ENCODE measurements at places on chromosomes 16 and 17. TPM values are rescaled to one million over a fixed set of nuclear protein-coding genes. Genes with fewer than 3 reads are reported as not detected.

DNA sequence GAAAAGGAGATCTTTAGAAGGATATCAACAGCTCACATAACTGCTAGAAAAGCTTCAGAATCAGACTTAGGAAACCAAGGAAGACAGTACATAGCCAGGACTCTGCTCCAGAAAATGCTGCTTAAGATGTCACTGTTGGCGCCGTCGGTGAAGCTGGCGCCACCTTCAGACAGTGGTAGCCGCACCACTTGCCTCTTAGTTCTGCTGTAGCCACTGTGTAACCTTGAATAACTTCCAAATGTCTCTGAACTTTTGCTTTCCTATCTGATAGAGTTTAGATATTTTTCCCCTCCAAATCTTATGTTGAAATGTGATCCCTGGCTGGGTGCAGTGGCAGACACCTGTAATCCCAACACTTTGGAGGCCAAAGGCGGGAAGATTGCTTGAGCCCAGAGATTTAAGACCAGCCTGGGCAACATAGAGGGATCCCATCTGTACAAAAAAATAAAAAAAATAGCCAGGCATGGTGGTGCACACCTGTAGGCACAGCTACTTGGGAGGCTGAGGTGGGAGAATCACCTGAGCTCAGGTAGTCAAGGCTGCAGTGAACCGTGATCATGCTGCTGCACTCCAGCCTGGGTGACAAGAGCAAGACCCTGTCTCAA is 6.3 kb upstream of the USP31 start:
- peak; percentile 20 for DNase-seq

DNA sequence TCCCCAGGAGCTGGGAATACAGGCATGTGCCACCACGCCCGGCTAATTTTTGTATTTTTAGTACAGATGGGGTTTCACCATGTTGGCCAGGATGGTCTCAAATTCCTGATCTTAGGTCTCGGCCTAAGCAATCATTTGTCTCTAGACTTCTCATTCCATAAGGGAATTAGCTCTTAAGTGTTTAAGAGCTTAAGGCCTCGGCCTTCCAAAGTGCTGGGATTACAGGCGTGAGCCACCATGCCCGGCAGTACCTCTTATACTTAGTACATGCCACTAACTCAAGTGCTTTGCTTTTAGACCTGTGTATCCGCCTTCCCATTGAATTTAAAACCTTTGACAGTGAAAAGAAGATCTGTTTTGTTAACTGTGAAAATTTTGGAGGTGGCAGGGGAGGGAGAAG is 16.6 kb upstream of the IL21R start:
- no peak for DNase-seq

- DNase-seq, result no peak
These were observed 11.0 kb downstream of the DCAKD start for GRCh38 chr17:45040459-45040858.

DNA sequence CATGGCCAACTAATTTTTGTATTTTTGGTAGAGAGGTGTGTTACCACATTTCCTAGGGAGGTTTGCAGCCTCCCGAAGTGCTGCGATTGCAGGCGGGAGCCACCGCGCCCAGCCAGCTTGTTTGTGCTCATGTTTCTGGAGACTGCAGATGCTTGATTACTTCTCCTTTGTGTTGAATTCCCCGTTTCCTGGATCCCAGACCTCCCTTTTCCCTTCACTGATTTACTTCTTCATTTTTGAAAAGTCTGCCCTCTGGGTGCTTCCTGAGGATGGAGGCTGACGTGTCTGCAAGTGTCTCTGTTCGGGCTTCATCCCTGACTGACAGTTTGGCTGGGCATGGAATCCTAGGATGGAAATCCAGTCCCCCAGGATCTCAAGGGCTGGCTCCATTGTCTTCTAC is 7.0 kb upstream of the TRIM47 start:
- no peak for DNase-seq

- DNase-seq, result no peak
These were observed 9.3 kb downstream of the IL4R start for GRCh38 chr16:27322858-27323780.

- no peak for DNase-seq
These were observed 84.6 kb downstream of the PARN start for GRCh38 chr16:14545346-14545884.

DNA sequence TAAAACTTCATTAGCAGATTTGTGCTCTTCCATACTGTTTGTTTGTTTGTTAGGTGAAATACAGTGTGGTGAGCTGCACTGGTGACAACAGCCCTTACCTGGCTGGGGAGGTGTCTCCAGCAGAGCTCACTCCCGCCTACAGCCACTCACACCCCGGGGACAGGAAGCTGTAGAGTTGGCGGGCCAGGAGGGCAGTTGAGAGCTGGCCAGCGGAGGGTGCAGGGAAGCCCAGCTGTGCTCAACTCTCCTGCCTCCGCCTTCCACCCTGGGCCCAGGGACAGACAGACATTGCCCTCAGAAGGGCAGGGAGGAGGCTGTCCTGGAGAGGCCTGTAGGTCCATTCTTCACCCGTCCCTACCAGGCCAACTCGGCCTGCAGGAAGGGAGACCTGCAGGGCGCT is 48.6 kb upstream of the PVALEF start:
- DNase-seq, result no peak

- DNase-seq, result peak; percentile 63
These were observed 534 bp downstream of the ARL2BP start for GRCh38 chr16:57245472-57246113.

- DNase-seq, result no peak
These were observed 426.6 kb upstream of the CDH11 start for GRCh38 chr16:65548470-65548869.

GRCh38 chr16:84988328-84989080 is 22.8 kb downstream of the ZDHHC7 start:
- no peak for DNase-seq

GRCh38 chr16:46743232-46743719 is 4.9 kb downstream of the MYLK3 start:
- DNase-seq, result peak; percentile 31

- no peak for DNase-seq
These were observed 28.6 kb upstream of the ITGA3 start for GRCh38 chr17:50027172-50027880.

DNA sequence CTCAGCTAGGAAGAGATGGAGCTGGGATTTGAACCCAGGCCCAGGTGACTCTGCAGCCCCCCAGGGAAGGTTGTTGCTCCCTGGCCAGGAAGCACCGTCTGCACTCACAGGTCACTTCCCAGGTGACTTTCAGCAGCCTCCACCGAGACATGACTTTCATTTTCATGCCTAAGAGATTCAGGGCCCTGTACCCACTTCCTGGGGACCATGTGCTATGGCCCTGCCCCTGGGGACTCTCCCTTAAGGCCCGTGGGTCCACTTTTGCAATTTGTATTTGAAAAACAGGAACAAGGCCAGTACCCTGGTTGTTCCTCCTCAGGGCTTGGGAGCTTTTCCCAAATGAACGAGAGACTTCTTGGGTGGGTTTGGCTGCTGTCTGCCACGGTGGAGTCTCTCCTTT is 191.0 kb downstream of the IRF8 start:
- no peak for DNase-seq

- peak; percentile 93 for DNase-seq
These were observed at the start of gene ATP6V0A1 for GRCh38 chr17:42458497-42459255. ATP6V0A1 (plus strand) TSS chr17:42458878; CDS start chr17:42460895, 2,017 bp downstream.

DNA sequence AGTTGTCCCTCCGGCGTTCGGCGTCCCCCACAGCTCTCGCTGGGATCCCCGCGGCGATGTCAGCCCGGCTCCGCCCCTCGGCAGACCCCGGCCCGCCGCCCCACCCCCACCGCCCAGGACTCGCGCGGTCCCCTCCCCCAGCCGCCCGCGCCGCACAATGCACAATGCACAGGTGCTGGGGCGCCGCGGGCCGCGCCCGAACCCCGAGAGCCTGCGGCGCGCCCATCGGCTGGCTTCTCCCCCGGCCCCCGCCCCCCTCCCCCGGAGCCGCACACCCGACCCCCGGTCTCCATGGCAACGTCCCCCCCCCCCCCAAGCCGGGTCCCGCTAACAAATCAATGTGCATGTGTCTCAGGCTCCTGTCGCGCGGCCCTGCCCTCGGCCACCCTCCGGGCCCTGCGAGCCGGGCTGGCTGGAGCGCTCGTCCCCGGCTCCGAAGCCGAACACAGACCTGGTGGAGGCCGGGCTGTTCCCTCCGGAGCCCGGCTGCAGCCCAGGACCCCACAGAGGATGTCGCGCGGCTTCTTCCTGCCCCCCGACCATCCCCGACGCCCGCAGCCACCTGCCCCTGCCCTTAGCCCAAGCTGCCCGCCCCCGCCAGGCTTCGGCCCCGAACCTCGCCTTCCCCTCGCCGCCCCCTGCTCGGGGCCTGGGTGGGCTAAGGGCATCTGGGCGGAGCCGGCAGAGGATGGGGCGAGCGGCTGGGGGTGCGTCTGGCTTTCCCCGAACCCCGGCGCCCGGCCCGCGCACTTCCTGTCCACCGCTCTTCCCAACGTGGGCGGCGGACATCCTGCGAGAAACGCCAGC is 818 bp upstream of the CBX8 start:
- DNase-seq, result no peak

- no peak for DNase-seq
These were observed 28.4 kb upstream of the GINS3 start for GRCh38 chr16:58363746-58364393.

DNA sequence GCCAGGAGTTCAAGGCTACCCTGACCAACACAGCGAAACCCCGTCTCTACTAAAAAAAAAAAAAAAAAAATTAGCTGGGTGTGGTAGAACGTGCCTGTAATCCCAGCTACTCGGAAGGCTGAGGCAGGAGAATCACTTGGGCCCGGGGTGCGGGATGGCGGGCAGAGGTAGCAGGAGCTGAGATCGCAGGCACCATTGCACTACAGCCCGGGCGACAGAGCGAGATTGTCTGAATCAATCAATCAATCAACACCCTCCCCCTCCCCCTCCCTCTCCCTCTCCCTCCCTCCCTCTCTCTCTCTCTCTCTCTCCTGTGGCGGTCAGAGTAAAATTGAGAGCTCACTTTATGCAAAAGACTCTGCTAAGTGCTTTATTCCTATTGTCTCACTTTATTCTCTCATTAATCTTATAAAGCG is 1.2 kb downstream of the HSDL1 start:
- no peak for DNase-seq

GRCh38 chr16:56643080-56643778 is 4.8 kb downstream of the MT1A start:
- DNase-seq, result peak; percentile 88

GRCh38 chr16:80547145-80547544 is 6.4 kb downstream of the DYNLRB2 start:
- no peak for DNase-seq

- DNase-seq, result no peak
These were observed 2.5 kb downstream of the NME3 start for GRCh38 chr16:1768767-1769401.

DNA sequence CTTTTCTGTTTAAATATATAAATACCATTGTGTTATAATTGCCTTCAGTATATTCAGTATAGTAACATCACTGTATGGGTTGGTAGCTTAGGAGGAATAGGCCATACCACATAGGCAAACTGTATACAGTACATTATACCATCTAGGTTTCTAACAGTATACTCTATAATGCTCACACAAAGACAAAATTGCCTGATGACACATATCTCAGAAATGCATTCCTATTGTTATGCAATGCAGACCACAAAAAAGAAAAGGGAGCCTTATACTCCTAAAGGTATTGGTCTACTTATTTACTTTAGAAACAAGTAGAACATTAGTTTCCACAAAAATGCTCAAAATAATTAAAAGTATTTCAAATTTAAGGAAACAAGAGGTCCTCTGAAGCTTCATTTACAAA is 47.9 kb downstream of the SETD6 start:
- DNase-seq, result no peak

GRCh38 chr17:29390851-29391631 is 878 bp downstream of the TAOK1 start:
- DNase-seq, result peak; percentile 48

GRCh38 chr16:56933828-56934598 is 2.1 kb downstream of the HERPUD1 start:
- no peak for DNase-seq

DNA sequence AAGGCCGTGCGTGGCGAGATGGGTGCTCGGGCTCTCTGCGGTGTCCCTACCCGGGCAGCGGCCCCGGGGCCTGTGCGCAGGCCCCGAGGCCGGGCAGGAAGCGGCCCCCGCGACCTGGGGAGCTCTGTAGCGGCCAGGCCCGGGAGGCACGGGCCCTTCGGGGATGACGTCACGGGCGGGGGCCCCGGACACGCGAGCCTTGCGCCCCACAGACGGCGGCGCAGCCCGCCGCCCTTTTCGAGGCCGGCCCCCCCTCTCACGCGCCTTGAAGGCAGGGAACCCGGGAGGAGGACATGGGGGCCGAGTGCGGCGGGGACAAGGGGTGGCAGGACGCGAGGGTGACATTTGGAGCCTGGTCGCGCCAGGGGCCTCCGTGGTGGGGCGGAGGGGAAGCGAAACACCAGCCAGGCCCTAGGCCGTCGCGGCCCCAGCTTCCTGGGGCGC is 1.1 kb downstream of the RAI1 start:
- peak; percentile 48 for DNase-seq

DNA sequence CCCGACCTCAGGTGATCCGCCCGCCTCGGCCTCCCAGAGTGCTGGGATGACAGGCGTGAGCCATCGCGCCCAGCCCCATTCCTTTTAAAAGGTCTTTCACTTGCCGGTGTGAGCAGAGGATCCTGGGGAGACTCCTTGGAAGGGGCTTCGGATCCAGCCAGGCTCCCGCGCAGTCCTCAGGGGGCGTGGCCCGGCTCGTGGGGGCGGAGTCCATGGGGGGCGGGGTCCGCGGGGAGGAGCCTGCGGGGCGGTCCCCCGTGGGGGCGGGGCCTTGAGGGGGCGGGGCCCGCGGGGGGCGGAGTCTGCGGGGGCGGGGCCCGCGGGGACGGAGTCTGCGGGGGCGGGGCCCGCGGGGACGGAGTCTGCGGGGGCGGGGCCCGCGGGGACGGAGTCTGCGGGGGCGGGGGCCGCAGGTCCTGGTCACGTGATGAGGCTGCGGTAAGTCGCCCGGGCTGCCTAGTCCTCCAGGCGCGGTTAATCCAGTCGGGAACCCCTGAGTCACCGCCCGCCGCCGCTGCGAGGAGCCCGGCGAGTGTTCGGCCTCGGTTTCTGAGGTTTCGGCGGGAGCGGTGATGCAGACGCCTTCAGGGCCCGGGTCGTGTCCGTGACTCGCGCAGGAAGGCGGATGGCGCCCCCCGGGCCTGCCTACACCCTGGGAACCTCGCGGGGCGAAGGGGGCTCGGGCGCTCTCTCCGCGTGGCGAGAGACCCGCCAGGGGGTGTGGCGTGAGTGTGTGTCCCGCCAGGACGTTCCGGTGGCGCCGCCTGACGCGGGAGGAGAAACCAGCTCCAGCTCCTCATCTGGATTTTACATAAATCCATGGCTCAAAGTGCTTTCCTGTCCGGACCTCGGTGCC is 23.6 kb upstream of the ABR start:
- DNase-seq, result peak; percentile 58

The ZC3H18 gene
- 19.6 TPM for total RNA-seq

The RDM1 gene
- total RNA-seq, result not detected

The SSTR5 gene
- total RNA-seq, result 0.32 TPM

The NPTX1 gene
- 0.13 TPM for total RNA-seq

The CCL17 gene
- not detected for total RNA-seq

The PIMREG gene
- total RNA-seq, result 0.12 TPM

The LGALS9B gene
- total RNA-seq, result not detected

The C1QTNF8 gene
- not detected for total RNA-seq

The ALOXE3 gene
- not detected for total RNA-seq

The METRN gene
- total RNA-seq, result 44.9 TPM
